ENCODE measurements at places on chromosomes 4 and X.

- peak; percentile 56 for DNase-seq
Measured at GRCh38 chr4:154049457-154050181, 260.7 kb upstream of the SFRP2 start.

DNA sequence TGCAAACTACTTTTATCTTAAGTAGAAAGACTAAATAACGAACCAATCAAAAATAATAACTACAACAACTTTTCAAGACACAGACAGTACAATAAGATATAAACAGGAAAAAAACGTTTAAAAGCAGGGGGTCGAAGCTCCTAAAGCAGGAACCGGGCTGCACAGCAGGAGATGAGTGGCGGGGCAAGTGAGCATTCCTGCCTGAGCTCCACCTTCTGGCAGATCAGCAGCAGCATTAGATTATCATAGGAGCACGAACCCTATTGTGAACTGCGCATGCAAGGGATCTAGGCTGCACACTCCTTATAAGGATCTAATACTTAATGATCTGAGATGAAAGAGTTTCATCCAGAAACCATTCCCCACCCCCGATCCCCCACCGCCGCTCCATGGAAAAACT is 146.2 kb downstream of the TEX11 start:
- DNase-seq: peak; percentile 11

GRCh38 chr4:55122235-55122634 is 3.2 kb downstream of the KDR start:
- DNase-seq: no peak

GRCh38 chr4:128866269-128866668 is 56.8 kb downstream of the JADE1 start:
- DNase-seq: no peak

DNA sequence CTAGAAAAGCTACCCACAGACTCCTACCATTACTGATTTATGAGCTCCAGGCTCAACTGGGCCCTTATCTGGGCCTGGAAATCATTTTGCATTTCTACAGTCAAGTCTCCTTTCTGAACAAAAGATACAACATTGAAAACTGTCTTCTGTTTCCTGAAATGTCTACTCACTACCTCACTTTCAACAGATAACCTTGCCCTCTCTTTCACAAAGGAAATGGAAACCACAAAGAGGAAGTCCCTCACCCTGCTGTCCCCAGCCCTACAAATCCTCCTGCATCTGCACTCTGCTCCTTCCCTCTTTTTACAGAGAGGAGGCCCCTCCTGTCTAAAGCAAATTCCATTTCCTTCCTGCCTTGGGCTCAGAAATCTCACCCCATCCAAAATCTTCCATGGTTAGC is 24.8 kb upstream of the CYBB start:
- no peak for DNase-seq

- no peak for DNase-seq
Measured at GRCh38 chr4:83855044-83855443, 319.1 kb downstream of the GPAT3 start.

GRCh38 chrX:22534643-22535042 is 261.9 kb downstream of the CBLL2 start:
- DNase-seq: no peak

- DNase-seq: no peak
Measured at GRCh38 chr4:85733798-85734197, 258.8 kb downstream of the ARHGAP24 start.

GRCh38 chr4:181618896-181619295 is 624.3 kb upstream of the TENM3 start:
- peak; percentile 18 for DNase-seq

DNA sequence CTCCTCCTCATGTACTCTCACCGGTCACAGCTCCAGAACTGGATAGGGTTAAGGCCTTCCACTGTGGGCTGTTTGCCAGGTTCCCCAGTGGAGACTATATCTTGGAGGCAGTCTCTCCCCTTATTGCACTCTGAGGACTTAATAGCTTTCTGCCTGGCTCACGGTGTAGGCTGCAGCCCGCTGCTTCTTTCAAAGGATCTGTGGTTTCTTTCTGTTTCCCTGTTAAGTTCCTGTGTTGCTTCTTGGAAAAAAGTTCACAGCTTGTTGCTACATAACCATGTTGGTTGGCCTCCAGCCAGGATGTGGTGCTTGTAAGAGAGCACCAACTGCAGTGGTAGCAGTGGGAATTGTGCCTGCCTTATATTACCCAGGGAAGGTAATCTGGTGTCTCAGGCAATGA is 24.9 kb upstream of the ZDHHC15 start:
- no peak for DNase-seq

- no peak for DNase-seq
Measured at GRCh38 chr4:151567056-151567455, 158.1 kb downstream of the FHIP1A start.

GRCh38 chr4:60682901-60683300 is 517.2 kb upstream of the ADGRL3 start:
- no peak for DNase-seq

- peak; percentile 8 for DNase-seq
Measured at GRCh38 chrX:94831364-94831763, 1157.4 kb downstream of the FAM133A start.

DNA sequence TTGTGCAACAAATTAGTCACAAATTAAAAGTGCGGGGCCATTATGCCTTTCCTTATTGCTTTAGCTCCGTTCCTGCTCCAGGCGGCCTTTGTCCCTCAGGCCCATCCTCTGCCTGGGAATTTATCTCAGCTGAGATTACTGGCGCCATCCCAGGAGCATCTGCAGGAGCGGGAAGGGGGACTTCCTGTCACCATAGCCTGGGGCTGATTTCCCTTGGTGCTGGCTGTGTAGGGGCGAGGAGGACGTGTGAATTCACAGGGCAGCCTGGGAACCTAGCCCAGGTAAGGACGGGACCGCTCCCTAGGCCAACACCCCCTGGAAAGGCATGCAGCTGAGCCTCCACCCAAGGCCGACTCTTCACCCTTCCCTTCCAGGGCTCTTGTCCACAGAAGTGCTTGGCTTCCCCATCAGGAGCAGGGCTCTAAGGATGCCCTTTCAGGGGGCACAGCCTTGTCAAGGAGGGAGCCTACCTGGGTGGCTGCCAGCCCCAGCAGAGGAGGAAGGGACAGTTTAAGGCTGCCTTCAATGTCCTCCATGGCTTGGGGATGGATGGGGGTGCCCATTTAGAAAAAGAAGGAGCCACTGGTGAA is 72.6 kb upstream of the NKX1-1 start:
- DNase-seq: no peak

DNA sequence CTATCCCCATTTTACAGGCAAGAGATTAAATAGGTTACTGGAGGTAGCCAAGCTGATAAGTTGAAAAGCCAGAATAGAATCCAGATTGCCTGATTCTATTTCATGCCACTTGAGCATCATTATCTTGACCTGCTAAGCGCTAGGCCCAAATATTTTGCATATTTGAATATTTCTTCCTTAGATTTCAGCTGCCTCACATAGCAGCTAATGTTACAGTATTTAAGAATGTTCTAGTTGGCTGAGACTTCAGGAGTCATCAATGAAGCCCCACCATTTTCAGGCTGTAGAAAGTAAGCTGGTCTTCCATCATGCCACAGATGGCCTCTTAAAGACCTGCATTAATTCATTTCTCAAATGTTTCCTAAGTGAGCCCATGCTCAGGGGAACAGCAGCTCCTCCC is 121.4 kb downstream of the SHROOM3 start:
- DNase-seq: no peak

DNA sequence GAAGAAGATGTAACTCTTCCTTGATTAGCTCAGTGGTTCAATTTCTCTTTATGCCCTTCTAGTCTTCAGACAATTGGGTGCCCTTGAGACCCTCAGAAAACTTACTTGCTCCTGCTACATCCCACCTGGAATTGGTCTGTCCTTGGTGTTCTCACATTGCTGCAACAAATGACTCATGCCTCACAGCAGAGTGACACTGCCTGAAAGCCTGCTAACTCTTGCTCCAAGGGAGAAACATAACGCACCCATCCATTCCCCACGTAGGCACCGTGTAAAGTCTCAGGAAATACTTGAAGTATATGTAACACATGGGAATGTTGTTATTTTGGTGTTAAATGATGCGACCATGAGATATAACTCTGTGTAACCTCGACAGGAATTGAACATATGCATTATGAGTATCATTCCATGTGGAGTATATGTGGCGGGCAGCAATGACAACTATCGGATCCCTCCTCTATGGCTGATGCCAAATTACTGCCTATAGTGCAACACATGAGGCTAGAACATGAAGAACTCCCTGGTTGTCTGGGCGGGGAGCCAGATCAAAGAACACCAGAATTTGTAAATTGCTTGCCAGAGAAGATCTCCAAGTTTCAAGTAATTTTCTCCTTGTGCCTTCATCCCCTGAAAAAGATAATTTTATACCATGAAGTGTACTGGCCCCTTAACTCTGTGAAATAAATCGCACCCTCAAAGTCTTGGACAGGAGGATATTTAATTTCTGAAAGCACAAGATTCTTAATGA is 231.3 kb upstream of the STK26 start:
- no peak for DNase-seq

DNA sequence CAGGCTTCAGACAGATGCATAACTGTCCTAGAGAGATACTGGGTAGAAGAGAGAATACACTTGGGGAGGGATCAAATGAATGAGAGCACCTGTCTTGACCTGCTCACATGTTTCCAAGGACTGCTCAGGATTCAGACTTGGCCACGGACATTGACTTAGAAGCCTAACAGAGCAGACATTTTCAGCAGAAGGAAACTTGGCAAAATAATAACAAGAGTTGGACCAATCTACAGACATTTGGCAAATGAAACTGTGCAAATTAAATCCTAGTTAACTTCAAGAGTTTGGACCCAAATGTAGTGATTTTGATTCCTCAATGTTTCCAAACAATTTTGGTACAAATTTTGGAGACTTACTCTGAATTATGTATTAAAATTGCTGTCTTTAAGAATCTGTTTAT is 223.9 kb downstream of the CAMK2D start:
- DNase-seq: no peak

GRCh38 chr4:32417113-32417704 is 1697.0 kb downstream of the PCDH7 start:
- no peak for DNase-seq

DNA sequence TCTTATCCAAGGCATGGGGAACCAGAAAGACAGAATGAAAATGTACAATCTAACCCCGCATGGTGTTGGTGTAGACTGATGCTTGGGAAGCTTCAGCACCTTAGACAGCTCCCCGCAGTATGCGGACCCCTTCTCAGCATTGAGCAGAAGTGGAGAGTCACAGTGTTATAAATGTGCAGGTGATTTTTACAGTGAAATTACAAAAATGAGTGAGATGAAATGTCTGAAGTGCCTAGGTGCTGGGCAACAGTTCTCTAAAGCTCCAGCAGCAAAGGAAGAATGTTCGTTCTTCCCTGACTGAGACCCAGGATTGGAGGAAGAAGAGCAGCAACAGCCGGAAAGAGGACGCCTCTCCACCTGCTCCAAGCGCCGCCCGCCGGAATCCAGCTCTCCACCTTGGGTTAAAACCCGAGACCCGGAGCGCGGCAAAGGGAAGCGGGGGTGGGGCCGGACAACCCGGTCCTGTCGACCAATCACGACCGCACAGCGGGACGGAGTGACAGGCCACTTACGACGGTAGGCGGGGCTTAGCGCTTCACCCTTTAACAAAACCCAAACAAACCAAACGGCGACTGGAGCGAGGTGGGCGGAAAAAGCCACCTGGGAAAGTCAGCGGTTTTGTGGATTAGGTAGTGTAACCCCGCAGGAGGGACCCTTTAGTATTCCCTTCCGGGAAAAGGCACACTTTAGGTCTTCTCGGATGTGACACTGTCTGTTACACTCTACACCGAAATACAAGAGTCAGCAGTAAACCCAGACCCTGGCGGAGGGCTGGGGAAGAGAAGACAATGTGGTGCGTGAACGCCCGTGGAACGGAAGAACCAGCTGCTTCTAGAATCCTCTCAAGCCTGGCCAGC is at the start of gene GLRA3:
Gene GLRA3 (minus strand): TSS at position 403 of the 857 bp plus-strand sequence. CDS start 436 bp downstream, outside the sequence.
- peak; percentile 98 for DNase-seq

- no peak for DNase-seq
Measured at GRCh38 chrX:118548841-118549240, 53.2 kb downstream of the DOCK11 start.

GRCh38 chr4:1512738-1513660 is 106.8 kb upstream of the NKX1-1 start:
- DNase-seq: peak; percentile 89

GRCh38 chrX:12210196-12210815 is 72.0 kb downstream of the FRMPD4 start:
- no peak for DNase-seq

GRCh38 chr4:81745050-81745449 is 273.3 kb upstream of the RASGEF1B start:
- no peak for DNase-seq

- no peak for DNase-seq
Measured at GRCh38 chr4:164894702-164895101, 17.7 kb downstream of the APELA start.

- DNase-seq: no peak
Measured at GRCh38 chrX:68375803-68376202, 57.5 kb downstream of the OPHN1 start.

- peak; percentile 76 for DNase-seq
Measured at GRCh38 chr4:173333658-173334084, 487 bp downstream of the HMGB2 start.

DNA sequence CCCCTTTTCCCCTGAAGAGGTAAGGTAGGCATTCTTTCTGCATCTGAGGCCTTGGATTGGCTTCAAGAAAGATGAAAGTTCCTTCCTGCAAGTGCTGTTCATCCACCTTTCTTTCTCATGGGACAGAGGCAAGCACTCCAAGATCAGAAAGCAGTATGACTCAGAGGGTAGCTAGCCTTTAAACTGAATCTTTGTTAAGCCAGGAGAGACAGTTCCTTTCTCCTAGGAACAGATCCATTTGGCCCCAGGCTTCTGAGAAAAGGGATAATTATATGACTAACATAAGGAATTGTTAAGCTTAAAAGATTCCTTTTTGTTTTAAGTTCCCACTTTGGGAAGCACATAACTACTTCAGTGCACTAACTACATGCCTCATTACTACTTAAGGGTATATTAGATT is 192.0 kb downstream of the PPP3CA start:
- peak; percentile 21 for DNase-seq

- DNase-seq: peak; percentile 54
Measured at GRCh38 chrX:15143050-15143824, 126.6 kb downstream of the ASB9 start.

GRCh38 chr4:123412700-123413512 is 16.3 kb downstream of the SPRY1 start:
- DNase-seq: no peak

DNA sequence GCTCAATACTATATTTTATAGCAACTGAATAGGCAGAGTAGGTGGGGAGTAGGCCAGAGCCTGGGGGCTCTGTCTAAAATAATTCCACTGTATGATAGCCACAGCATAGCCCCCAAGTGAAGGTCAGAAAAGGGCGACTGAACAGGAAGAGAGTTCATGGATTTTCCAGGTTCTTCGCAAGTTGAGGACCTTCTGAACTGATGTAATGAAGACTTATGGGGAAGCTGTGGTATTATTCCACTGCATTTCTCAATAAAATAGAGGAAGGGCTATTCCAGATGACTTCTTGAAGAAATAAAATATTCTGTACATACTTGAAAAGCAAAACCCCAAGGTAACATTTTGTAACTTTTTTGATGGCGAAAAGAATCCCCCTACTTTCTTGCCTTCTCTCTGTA is 231.4 kb upstream of the GPC4 start:
- no peak for DNase-seq

- DNase-seq: peak; percentile 28
Measured at GRCh38 chrX:38192007-38192810, 28.5 kb downstream of the SRPX start.

- peak; percentile 81 for DNase-seq
Measured at GRCh38 chr4:176001151-176002006, 64.3 kb upstream of the WDR17 start.

- no peak for DNase-seq
Measured at GRCh38 chr4:24312261-24312913, 272.0 kb downstream of the DHX15 start.

GRCh38 chr4:8110071-8110986 is 48.3 kb downstream of the ABLIM2 start:
- peak; percentile 75 for DNase-seq
